ENCODE measurements at places on chromosomes 7 and 10. TPM values are rescaled to one million over a fixed set of nuclear protein-coding genes. Genes with fewer than 3 reads are reported as not detected.

Gene IDI2
- 0.25 TPM for polyA plus RNA-seq

Gene CLDN3
- polyA plus RNA-seq: 41.7 TPM

Gene PAPSS2
- 35.3 TPM for polyA plus RNA-seq

Gene SEPTIN7
- 480 TPM for polyA plus RNA-seq

Data from left renal cortex interstitium (tissue), 4 donors.